BJ (cell line): ENCODE measurements at places on chromosomes 7 and 10.

GRCh38 chr7:156998988-156999957 is 11.2 kb downstream of the MNX1 start:
- DNase-seq: no peak

DNA sequence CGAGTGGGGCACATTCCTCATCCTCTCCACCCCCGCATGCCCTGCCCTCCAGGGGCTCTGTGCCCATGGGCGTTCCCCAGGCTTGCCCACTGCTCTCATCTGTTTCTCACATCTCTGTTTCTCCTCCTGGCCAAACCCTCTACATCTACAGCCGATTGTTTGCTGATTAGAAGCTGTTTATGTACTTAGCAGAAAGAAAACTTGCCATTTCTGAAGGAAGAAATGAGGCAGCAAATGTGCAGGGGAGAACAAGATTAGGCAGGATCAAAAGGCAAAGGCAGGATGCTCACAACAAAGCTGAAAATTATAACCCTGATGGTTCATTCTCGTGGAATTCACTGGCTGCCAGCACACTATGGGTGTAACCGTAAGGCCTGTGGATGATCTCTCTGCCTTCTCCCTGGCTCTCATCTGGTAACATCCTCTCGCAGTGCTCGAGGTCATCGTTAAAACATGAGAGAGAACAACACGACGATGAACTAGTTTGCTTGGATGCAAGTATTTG is 111.6 kb upstream of the KLF14 start:
- DNase-seq: peak; percentile 82

- no peak for DNase-seq
These were observed 12.5 kb downstream of the ADRA2A start for GRCh38 chr10:111089293-111089692.

DNA sequence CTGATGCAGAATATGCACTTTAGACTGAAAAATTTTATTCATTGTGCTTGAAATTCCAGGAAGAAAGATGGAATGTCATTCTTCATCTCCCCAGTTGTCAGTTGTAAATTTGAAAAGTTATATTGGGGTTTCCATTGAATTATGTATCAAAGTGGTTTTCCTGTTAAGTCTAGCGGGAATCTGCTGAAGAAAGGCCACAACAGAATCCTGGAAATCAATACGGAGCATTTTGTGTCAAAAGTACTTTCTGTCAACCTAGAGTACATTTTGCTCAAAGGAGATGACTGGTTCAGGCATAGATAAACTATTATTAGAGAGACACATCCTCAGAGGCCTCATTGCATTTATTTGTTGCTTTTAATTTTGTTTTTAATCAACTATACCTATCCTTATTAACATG is 538.2 kb upstream of the SEMA3D start:
- no peak for DNase-seq

- DNase-seq: no peak
These were observed 82.0 kb downstream of the ELFN1 start for GRCh38 chr7:1752111-1752510.

DNA sequence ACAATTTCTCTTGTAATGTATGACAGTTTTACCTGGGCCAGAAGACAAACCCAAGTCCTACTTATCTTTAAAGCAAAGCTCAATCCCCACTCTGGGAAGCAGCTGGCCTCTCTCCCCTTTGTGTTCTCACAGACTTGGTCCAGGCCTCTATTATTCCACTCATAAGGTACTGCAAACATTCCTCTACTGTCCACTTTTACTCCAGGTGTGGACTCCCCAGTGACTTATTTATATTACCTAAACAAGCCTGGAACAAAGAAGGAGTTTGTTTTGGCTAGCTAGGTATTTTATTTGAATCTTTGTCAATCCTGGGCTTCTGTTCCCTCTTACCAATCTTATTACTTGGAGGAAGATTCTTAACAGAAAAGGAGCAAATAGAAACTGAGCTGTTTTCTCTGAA is 163.5 kb downstream of the SKAP2 start:
- DNase-seq: no peak

- no peak for DNase-seq
These were observed 79.0 kb downstream of the DNAJC1 start for GRCh38 chr10:21924511-21924910.

GRCh38 chr7:50745336-50745735 is 37.4 kb downstream of the GRB10 start:
- DNase-seq: no peak

- no peak for DNase-seq
These were observed 17.6 kb downstream of the PRKAG2 start for GRCh38 chr7:151859111-151859947.

DNA sequence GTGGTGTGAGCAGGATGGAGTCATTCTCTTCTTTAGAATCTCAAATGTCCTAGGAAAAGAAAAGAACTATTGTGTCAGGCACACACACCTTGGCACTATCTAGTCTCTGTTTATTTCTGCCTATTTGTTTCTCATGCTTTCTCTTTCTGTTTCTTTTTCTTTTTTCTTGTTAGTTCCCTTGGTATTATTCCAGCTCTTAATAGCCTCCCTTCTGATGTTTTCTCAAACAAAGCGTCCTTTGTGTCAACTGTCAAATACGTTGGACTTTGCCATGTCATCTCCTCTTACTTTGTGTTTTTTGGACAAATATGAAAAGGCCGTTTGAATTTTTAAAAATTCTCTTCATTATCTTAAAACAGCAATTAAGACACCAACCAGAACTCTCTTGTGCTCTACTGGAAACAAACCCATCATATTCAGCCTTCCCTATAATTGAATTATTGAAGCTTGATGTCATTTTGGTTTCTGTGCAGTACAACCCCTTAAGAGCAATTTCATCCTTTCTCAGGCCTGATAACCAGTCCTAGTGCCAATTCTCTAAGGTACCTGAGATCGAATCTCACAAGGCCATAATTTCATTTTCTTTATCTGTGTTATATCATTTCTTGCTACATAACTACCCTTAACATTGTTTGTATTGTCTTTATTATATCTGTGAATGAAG is 497.8 kb upstream of the NRP1 start:
- DNase-seq: no peak

DNA sequence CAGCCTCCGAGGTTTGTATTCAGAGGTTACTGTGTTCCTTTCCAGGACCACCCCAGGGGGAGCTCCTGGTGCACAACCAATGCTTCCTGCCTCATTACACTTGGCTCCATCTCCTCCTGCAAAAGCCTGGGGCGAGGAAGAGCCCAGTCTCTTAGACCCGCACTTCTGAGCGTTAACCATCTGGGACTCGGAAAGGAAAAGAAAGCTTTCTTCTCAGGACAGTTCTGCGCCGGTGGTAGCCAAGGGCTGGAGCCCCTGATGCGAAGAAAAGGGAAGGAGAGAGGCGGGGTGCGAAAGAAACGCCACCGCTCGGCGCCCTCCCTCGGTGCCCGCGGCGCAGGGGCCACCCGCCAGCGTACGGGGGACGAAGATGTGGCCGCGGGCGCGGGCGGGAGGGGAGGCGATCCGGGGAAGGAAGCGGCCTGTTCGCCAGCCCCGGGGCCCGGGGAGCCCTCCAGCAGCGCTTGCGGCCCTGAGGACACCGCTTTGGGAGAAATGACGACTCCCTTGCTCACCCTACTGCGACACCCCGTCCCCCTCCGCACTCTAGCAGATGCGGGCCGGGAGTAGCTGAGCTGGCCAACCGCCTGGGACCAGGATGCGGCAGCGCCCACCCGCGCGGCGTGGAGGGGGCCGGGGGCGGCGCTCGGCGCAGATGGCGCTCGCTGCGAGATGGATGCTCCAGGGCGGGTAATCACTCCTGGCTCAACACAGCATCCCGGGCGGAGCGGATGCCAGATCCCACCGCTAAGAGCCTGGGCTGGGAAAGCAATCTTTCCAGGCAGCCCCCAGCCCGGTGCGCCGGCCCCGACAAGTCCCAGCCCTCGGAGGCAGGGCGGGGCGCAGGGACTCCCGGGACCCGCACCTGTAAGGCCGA is 1.3 kb downstream of the NRCAM start:
- DNase-seq: no peak

DNA sequence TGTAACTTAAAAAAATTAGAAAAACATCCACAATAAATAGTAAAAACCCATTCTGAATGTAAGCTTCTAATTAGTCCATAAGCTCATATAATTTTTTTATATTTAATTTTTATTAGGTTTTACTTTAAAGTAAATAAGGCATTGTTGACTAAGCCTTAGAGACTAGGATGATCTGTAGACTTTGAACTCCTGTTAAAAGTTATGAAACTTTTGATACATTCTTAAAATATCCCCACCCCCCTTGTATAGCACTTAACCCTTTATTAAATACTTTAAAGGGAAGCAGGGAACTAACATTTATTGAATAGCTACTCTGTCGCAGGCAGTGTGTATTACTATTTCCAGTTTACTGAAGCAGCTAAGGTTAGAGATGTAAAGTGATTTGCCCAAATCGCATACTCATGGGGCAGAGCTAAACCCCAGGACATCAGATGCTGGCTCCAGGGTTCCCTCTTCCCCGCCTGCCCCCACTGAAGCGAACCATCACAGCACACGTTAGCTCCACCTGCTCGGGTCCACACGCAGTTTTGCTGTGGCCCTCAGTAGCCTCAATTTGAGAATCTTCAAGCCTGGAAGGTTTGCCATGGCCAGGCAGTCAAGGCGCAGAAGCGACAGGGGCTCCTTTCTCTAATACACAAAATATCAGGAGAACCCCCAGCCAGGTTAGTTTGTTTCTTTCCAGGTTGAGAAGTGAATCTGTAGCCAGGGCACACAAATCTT is 762 bp downstream of the PON1 start:
- DNase-seq: no peak

DNA sequence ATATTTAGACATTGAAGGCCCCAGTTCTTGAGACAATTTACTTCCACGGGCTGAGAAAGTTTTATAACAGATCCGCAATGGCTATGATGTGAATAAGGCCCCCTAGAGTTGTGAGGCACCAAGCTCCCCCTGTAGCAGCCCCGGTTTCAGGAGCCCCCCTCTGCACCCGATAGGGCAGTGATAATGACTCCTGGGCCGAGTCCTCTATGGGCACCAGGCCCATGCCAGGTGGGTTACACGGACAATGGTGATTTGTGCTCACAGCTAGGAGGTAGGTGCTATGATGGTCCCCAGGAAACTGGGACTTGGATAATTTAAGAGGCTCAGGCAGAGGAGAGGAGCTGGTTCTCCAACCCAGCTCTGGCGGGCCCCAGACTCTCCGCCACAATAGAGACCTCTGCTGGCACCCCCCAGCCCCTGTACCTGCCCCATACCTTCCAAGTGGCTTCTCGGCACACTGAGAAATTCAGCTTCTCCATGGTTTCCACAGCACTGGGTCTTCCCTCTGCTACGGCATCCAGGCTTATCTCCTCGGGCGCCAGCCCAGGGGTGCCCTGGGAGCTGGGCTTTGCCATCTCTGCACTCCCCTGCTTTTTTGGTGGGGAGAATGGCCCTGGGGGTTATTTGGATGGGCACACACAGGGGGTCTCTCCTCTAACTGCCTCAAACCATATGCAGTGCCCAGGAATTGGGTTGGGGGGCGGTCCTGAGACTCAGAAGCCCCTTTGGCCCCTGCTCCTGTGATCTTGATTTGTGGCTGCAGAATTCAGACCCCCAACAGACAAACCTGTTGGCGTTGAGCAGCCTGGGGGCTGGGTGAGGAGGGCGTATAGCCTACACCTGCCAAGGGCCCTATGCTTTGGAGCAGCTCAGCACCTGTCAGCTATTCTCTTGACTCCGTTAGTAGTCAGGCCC is 12.2 kb upstream of the KCP start:
- no peak for DNase-seq

DNA sequence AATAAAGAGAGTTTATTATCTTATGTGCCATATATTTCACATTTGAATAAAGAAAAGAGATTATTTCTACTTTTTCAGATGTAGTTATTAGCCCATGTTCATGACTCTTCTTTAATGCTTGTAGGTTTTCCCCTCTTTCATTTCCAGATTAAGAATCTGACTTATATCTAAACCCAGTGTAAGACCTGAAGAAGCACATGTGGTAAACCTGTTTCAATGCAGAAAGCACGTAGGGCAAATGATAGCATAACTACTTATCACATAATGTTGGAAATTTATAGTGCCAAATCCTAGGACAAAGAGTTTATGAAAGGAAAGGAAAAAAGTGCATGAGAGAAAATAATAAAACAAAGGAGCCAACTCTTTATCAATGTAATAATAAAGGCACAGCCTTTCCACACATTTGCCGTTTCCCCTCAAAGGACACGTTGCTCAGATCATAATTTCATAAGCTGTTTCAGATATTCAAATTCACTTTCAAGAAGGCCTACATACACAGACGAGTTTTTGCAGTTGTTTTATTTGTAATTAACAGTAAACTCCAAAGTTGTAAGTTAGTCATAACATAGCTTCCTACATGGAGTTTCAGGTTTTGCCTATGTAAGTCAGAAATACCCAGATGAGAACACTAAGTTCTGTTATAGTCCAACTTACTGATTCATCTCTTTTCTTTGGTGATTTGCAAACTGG is 88.8 kb upstream of the MDFIC start:
- DNase-seq: no peak

- no peak for DNase-seq
These were observed 15.1 kb downstream of the LRRTM3 start for GRCh38 chr10:66940965-66941364.

GRCh38 chr7:140685407-140686087 is 11.0 kb upstream of the NDUFB2 start:
- no peak for DNase-seq

GRCh38 chr10:3364768-3365480 is 192.3 kb upstream of the PITRM1 start:
- DNase-seq: no peak

- no peak for DNase-seq
These were observed 80.8 kb upstream of the PCBD1 start for GRCh38 chr10:70969188-70969587.

GRCh38 chr7:34080513-34080912 is 175.2 kb downstream of the BMPER start:
- peak; percentile 58 for DNase-seq

DNA sequence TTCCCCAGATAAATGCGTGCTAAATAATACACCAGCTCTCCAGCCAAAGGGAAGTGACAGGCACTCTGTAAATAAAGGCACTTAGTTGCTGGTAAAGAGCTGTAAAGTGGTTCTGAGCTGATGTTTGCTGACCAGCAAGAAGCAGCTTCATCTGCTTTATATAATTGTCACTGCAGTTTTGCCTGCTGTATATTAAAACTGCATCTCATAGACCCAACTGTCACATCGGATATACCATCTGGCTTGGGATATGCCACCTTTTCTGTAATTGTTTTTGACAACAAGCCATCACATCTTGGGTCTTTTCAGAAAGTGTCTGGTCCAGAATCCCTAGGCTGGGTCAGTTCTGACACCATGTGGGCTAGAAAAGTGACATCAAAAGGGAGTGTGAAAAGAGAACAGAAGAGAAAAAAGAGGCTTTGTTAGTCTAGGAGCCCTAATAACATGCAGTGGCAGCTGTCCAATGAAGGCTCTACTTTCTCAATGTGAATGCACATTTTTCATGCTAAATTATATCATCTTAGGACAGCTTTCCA is 697.6 kb downstream of the KCNMA1 start:
- DNase-seq: no peak

- no peak for DNase-seq
These were observed 15.1 kb downstream of the CACNB2 start for GRCh38 chr10:18155321-18155720.

DNA sequence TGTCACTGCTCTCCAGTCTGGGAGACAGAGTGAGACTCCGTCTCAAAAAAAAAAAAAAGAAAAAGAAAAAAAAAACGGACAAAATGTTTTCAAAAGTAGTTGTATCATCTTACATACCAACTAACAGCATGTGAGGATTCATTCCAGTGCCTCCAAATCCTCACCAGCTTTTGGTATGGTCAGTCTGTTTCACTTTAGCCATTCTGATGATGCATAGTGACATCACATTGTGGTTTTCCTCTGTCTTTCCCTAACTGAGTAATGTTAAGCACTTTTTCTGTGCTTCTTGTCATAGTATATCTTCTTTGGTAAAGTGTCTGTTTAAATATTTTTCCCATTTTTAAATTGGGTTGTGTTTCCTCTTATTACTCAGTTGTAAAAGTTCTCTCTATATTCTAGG is 251.4 kb upstream of the CTBP2 start:
- DNase-seq: peak; percentile 54
